Stimulated activated CD8-positive, alpha-beta memory T cell treated with anti-CD3 and anti-CD28 coated beads, Interleukin-4, amount 100 ng/mL, for 4 hours (primary cell): ENCODE measurements at places on chromosomes 6 and 20.

DNA sequence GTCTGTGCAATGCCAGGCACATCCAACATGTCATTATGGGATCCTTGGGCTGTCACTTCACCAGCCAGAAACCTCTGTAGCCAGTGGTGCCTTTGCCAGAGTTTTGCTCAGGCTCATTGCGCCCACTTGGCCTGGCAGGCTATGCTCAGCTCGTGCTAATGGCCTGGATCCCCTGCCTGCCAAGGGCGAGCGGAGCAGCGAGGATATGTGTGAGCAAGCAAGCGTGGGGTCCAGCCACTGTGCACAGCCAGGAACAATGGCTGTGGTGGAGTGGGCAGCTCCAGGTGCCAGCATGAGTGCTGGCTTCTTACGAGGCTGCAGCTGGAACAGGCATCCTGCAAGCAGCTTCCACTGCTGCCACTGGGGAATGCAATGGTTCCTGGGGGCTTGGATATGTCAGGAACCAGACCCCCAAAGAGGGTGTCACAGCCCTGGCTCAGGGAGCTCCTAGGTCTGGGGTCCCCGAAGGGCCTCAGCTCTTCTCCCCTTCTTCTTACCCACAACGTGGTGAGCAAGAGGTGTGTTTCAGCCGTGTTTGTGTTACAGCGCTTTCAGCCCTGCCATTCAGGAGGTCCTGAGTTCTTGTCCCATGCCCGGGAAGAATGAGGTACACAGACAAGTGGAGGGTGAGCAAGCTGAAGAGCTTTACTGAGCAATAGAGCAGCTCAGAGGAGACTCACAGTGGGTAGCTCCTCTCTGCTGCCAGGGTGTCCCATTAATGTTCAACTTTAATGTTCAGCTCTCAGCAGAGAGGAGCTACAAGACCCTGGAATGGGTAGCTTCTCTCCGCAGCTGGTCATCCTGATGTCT lies 22.3 kb upstream of the TOP1 start:
- DNase-seq: no peak

DNA sequence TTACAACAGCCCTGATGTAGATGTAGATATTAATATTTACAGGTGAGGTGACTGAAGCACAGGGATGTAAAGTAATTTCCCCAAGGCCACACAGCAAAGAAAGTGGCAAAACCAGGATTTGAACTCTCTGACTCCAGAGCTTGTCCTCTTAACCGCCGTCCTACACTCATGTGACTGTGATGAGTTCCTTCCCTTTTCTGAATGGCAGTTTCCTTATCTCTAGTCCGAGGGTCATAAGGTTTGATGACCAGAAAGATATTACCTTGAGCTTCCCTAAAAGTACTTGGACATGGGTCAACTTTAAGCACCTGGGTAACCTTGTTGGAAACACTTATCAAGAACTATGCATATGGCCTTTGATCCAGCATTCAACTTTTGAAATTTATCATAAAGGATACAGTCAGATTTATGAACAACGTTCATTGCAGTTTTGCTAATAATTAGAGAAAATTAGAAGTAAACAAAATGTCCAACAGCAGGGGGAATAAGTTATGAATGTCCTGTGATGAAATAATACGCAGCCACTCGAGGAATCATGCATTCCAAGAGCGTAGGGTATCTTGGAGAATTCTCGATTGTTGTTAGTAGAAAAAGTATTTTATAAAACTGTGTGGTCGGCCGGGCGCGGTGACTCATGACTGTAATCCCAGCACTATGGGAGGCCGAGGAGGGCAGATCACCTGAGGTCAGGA lies 2.3 kb upstream of the TLDC2 start:
- no peak for DNase-seq

- no peak for DNase-seq
Measured at GRCh38 chr20:44619294-44619693, 32.2 kb downstream of the ADA start.

GRCh38 chr20:52090035-52090434 lies 101.5 kb downstream of the ZFP64 start:
- DNase-seq: no peak

DNA sequence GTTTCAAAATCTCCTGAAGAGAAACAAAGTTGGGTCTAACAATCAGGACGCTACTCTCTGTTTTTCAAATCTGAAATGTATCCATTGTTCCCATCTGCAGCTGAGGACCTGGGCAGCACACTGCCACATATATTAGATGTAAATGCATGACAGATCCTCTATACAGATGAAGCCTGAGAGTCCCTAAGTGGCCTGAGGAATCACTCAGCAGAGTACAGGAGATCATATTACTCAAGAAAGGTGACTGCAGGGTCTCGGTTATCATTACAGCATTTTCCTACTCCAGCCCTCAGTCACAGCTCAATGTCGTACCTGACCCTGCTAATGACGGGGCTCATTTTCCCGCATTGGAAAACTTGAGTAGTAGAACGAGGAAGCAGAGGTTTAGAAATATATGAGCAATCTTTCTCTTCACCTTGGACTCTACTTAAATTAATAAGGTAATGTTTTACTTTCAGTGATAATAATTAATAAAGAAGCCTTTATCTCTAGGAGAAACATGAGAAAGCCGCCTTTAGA lies 256.2 kb upstream of the IRAK1BP1 start:
- no peak for DNase-seq

DNA sequence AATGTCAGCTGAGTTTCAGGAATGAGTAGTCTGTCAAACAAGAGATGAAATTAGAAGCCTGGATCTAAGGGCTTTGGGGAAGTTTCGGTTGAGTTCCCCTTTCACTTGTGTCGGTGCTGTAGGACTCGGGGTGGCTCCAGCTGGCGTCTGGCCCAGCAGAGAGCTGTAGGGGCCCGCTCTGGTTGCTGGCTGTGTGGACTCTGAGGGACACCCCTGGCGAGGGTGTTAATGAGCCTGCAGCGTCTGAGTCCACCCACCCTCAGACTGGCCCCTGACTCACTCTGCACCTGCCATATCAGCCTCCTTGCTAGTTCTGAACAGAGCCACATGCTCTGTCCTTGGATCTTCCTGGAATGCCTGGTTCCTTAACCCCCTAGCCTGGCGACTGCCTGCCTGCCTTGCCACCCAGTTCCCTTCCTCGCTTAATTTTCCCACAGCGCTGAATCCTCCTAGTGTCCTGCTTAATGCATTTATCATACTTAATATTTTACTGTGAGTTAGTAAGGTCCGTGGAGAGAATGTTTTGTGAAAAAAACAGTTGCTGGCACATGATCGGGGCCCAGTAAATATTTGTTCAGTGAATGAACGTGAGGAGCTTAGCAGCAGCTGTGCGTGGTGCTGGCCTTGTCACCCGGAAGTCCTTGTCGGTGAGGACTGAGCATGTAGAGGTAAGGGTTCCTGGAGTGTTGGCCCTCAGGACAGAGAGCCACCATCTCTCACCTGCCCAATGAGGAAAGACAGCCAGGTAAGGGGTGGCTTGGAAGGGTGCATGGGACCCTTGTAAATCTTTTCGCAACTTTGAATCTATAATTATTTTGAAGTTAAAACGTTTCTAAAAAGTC lies 1.6 kb downstream of the DNAJC5 start:
- no peak for DNase-seq

DNA sequence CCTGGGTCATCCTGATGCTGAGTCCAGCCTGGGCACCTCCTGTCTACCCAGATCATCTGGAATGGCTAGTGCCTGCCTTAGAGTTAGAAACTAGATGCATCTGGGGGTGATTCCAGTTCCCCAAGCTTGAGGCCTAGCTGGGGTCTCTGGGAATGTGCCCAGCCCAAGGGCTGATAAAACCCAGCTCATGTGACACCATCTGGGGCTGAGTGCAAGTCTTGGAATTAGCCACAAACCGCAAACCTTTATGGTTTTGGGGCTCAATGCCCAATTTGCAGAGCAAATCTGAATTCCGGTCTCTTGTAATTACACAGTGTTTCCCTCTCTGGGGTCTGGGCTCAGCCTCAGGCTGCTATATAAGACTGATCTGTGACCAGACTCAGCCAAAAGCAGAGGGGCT lies at the start of gene BPIFB4:
TSS of gene BPIFB4 (plus strand) at position 385 of the 400 bp plus-strand sequence. CDS start 1,884 bp downstream, outside the sequence.
- no peak for DNase-seq

DNA sequence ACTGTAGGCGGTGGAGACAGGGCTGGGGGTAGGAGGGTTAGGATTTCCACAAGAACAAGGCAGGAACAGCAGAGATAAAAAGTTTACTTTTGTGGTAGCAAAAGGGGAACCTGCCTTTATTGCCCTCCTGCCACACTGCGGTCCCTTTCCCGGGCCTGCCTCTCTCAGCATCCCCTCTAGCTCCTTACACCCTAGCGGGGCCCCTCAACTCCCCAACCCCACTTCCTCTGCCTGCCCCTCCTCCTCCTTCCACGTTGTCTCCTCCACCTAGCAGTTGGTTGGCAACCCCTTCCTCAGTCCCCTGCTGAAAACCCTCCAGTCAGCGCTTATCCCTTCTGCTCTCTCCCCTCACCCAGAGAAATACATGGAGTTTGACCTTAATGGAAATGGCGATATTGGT lies 714 bp downstream of the AIF1 start:
- DNase-seq: no peak

GRCh38 chr6:127538750-127539264 lies 19.7 kb upstream of the MTCL3 start:
- no peak for DNase-seq

GRCh38 chr6:102655823-102656222 lies 1262.3 kb downstream of the GRIK2 start:
- DNase-seq: no peak

- DNase-seq: no peak
Measured at GRCh38 chr6:1315560-1316386, 3.9 kb downstream of the FOXQ1 start.

- DNase-seq: no peak
Measured at GRCh38 chr20:15346657-15347280, 1009.4 kb upstream of the FLRT3 start.

DNA sequence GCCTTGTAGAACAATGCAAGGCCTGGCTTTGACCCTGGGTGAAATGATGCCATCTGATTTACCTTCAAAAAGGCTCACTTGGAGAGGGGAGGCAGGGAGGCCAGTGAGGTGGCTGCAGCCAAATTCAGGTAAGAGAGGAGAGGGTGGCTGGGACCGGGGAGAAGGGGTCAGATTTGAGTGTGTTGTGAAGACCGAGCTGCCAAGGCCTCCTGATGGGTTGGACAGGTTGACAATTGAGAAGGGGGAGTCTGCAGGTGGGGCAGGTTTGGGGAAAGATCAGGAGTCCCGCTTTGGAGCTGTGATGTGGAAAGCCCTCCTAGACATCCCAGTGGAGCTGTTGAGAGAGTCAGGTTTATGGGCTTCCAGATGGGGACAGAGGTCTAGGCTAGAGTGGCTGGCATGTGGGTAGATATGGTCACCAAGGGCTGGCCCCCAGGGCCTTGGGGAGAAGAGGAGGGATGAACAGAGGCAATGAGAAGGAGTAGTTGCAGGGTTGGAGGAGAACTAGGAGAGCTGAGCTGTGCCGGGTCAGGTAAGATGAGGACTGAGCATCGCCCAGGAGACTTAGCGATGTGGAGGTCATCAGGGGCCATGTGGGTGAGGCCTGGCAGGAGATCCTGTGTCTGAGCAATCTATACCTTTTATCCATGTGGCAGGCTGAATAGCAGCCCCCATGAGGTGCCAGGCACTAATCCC lies 70.5 kb upstream of the TOX2 start:
- no peak for DNase-seq

DNA sequence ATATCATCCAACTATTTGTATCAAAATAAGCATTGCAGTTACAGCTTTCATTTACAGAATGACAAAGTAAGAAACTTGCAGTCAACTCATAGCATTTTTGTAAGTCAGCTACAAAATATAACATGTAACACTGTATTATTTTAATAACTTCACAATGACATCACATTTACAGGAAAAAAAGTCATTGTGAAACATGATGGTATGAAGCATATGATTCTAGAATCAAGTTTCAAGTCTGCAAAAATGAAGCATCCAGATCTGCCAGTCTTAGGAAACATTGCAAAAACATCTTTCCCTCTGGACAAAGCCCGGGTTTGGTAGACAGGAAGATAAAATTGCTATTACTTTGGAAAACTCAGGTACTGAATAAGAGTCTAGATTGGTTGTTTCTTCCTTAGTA lies 263.9 kb upstream of the NT5E start:
- no peak for DNase-seq

DNA sequence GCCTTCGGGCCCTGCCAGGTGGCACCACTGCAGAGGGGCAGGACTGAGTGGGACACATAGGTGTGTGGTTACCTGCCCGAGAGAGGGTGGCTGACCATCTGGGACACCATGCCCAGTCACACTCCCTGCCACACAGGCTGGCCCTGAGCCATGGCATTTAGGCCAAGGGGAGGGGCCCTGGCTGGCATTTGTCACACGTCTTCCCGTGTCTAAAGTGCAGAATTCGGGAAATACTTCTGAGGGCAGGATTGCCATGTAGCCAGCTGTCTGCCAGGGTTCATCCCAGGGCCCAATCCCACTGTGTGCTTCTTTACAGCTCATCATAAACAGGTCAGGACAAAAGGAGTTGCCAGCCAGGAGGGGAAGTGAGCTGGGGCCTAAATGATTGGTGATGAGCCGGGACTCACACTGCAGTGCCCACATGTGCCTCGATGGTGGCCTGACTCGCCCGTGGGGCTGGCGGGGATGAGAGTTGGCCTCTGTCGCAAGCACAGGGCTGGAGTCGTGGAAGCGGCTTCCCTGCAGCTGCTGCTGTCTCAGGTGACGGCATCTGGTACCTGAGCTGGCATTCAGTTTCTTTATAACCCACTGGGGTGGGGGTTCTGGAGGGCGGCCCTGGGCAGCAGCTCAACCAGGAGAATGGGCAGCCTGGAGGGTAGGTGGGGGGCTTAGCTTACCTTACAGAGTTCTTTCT lies 5.9 kb upstream of the UNC93A start:
- no peak for DNase-seq

GRCh38 chr6:43789447-43789846 lies 19.4 kb downstream of the VEGFA start:
- no peak for DNase-seq

DNA sequence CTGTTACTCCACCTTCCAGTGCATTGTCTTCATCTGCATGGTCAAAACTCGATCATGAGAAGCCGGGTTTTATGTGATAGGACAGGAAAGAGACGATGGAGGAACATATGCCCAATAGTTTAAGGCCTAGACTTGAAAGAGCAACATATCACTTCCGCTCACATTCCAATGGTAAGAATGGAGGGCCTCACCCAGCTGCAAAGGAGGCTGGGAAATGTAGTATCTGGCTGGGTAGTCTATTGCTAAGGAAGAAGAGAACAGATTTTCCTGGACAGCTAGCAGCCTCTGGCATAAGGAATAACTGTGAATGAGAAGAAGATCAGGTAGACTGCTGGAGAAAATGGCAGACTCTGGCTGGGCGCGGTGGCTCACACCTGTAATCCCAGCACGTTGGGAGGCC lies 19.2 kb downstream of the FITM2 start:
- no peak for DNase-seq

GRCh38 chr6:13289789-13290318 lies 38.5 kb downstream of the TBC1D7 start:
- no peak for DNase-seq

DNA sequence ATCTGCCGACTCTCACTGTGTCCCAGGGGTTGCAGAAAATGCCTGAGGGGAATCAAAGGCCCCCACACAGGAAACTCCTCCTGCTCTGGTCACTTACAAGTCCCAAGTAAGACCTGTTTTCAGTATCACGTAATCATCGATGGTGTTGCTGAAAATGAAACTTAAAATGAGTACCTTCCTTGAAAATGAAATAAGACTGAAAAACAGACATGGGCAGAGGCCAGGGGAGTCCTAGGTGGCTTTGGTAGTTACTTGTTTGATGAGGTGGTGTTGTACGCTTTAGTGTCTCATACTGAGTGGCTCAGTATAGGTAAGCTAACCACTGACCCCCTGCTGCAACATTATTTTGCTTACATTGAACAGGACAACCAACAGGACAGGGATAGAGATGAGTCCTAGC lies 43.0 kb upstream of the SYNCRIP start:
- DNase-seq: no peak

GRCh38 chr20:34965051-34965450 lies 9.4 kb downstream of the MYH7B start:
- no peak for DNase-seq
